Stimulated activated CD8-positive, alpha-beta memory T cell treated with anti-CD3 and anti-CD28 coated beads, Interleukin-15, amount 100 ng/mL, for 1 hour (primary cell): ENCODE measurements at places on chromosomes 2 and 18.

- DNase-seq = no peak
These were observed 300.9 kb downstream of the CYP26B1 start for GRCh38 chr2:71846669-71847291.

- no peak for DNase-seq
These were observed 157.9 kb downstream of the ANKRD44 start for GRCh38 chr2:197152451-197153228.

DNA sequence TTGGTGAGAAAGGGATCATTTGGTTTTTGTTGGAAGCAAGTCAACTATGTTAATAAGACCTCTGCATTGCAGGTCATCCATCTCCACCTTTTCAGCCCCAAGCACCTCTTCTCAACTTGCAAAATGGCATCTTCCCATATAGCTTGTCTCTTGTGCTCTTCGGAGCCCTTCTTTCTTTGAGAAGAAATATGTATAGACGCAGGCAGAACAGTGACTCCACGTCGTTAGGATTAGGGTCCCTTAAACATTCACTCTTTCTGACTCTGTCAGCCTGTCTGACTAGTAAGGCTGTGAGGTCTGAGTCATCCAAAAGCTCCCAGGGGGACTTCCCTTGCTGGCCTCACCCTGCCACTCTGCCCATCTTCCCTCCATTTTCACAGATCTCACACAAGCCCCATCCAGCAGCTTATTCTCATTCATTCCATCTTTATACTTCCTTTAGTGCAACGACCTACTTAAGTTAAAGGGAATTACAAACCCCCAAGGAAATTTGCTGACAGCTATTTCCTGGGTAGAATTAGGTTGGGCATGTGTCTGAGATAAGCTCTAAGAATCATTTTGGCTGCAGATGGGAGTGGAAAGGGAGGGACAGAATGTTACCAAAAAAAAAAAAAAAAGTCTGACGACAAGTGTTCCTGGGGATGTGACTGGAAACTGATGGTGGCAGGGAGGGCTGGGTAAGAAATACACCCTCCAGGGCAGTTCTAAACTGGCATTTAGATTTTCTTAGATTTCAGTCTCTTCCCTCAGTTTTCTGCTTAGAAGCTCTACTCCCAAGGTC is 37.7 kb upstream of the MEX3C start:
- no peak for DNase-seq

GRCh38 chr2:162091325-162092007 is 17.5 kb upstream of the DPP4 start:
- DNase-seq = no peak

DNA sequence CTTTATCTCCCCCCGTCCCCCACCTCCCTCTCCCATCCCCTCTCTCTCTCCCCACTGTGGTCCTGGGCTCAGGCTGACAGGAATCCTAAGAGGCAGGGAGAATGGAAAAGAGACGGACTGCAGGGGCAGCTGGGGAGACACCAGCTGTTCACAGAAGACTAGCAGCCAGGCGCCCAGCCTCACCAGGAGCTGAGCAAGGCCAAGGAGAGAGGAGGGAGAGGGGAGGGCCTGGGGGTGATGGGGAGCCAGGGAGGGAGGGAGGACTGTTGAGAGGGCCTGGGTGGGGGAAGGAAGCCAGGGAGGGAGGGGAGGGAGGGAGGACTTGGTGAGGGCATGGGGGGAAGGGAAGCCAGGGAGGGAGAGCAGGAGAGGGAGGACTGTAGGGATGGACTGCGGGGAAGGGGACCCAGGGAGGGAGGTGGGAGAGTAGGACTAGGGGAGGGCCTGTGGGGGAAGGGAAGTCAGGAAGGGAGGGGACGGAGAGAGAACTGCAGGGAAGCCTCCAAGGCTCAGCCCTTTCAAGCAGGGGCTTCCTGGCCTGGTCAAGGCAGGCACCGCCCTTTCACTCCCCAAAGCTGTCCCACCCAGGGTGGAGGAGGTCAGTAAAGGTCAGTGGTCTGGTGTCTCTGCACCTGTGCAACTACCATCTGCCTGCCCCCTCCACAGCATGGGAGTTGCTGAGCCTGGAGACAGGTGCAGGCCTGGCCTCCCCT is 517.7 kb upstream of the MYT1L start:
- no peak for DNase-seq
